ENCODE measurements at places on chromosomes 13 and 19.

DNA sequence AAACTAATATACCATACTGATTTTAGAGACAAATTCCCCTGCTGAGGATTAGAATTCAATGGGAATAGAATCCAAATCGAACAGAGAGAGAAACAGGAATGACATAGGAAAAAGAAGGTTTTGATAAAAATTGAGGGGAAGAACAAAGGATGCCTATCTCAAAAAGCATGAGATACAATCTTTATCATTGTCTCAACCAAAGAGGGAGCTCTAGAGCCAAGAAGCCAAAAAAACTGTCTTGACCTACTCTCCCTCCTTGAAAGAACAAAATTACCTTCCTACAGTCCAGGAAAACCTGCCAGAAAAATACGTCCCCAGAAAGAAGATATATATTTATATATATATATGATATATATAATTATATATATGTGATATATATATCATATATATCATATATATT is 39.2 kb upstream of the MIR17HG start:
- DNase-seq, result no peak

DNA sequence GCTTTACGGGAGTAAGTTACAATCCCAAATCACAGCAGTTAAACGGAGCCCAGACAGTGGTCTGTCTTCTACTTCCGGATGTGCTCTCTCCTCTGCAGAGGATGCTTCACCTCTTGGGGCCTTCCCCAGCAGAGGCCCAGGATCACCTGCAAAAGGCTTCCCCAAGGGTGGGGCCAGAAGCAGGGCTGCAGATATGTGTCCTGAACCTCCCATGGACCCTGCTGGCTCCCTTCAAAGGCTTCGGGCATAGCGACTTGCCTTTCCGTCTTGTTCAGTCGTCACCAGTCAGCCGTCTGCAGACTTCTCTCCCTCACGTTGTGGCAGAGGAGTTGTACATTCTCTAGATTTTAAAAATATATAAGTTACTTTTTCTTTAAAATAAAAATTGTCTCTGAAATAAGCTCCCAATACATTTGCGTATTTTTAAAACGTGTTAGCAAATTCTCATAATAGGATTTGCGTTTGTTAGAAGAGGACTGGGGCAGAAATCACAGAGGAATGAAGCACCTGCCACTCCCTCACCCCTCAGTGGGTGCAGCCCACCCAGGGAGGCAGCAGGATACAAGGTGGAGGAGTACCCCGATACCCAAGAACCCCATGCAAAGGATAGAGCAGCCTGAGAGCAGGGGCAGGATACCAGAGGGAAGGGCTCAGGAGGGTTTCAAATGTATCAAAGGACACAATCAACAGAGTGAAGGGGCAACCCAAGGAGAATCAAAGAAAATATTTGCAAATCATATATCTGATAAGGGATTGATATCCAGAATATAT is 22.9 kb upstream of the MEDAG start:
- DNase-seq, result no peak

DNA sequence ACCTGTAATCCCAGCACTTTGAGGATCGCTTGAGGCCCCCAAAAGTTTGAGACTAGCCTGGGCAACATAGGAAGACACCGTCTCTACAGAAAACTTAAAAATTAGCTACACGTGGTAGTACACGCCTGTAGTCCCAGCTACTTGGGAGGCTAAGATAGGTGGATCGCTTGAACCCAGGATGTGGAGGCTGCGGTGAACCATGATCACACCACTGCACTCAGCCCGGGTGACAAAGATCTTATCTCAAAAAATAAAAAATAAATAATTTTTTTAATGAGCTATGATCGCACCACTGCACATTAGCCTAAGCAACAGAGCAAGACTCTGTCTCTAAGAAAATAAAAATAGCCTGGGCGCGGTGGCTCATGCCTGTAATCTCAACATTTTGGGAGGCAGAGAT is 6.6 kb downstream of the RCBTB2 start:
- no peak for DNase-seq

GRCh38 chr13:63625869-63626268 is 2210.2 kb upstream of the PCDH20 start:
- no peak for DNase-seq

DNA sequence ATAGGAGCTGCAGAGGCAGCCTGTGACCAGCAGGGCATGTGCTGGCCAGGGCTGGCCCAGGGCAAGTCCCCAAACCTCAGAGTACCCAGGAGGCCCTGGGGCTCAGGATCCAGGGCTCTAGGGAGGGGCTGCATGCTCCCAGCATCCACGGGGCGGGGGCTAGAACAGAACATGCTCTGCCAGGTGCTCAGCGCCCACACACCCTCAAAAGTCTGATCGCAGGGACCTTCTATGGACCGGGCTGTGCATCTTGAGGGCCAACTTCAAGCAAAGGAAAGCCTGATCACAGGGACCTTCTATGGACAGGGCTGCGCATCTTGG is 33.5 kb downstream of the ELL start:
- peak; percentile 49 for DNase-seq

Data from caudate nucleus (tissue), 63 donors.